Myocyte (in vitro differentiated cells): ENCODE measurements at places on chromosomes 3 and 15. TPM values are rescaled to one million over a fixed set of nuclear protein-coding genes. Genes with fewer than 3 reads are reported as not detected.

The KY gene
- 1.6 and 4.3 TPM in 2 replicates for total RNA-seq

DNA sequence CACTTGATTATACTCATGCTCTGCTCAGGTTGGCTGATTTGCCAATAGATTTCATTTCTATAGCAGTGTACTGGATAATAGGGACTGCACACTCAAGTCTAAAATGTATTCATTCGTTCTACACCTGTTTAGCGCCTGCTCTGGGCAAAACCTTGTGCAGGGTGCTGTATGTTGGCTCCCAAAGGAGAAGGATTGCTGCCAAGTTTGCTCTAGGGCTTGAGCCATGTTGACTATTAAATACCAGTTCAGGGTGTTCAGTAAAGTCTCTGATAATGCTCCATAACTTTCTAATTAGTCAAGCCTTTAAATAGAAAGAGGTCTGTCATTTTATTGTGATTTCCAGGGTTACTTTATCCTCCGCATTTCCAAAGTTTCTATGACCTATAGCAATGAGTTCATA, 470.2 kb downstream of the MAGI1 start:
- no peak for DNase-seq

DNA sequence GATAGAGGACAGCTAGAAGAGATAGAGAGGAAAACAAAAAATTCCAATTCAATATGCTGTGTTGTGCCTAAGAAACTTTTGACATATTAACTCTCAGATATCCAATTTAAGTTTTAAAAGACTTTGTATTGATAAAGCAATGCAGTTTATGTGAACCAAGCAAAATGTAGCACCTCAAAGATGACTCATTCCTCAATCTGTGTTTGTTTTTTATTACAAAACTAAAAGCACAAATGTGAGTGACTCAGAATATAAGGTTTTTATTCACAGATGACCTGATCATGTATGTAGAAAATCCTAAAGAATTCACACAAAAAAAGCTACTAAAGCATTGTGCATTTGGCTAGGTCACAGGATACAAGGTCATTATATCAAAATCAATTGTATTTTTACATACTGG, 11.1 kb downstream of the HCLS1 start:
- no peak for DNase-seq

DNA sequence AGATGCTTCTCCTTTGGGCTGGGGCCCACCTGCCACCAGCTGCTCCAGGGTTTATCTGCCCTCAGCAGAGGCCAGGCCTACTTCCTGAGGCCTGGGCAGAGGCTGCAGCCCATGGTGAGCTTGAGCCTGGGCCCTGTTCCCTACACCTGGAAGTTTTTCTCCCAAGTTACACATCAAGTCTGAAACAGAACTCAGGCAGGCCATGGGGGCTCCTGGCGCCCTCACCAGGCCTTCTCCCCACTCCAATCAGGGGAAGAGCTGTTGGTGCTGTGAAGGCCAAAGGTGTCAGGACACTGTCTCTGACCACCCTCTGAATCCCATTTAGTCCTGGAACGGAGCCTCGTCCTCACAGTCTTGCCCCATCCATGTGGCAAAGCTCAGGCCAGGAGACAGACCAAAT, 7.3 kb downstream of the VWA5B2 start:
- no peak for DNase-seq

GRCh38 chr3:157081626-157082210, 78.2 kb downstream of the CCNL1 start:
- peak; percentile 98 for DNase-seq

GRCh38 chr3:139201446-139202225, 142.2 kb upstream of the MRPS22 start:
- DNase-seq, result no peak
